ENCODE measurements at places on chromosomes 11 and 22.
A peak's percentile ranks its signal among the peaks of the same experiment; 100 is the strongest.

DNA sequence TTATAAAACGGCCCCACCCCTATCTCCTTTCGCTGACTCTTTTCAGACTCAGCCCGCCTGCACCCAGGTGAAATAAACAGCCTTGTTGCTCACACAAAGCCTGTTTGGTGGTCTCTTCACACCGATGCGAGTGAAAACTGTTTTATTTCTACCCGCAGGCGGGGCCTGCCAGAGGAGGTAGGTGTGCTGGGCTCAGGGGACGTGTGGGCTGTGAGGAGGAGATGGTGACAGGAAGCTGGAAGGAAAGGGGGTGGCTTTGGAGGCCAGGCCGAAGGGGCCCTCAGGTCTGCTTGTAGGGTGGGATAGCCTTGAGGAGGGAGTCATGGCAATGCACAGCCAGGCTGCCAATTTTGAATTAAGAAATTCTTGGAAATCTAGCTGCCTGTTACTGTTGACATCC, 21.3 kb upstream of the KRTAP5-7 start:
- DNase-seq = no peak

- DNase-seq = no peak
Observed at GRCh38 chr11:102010776-102011494, 36.3 kb upstream of the CFAP300 start.

DNA sequence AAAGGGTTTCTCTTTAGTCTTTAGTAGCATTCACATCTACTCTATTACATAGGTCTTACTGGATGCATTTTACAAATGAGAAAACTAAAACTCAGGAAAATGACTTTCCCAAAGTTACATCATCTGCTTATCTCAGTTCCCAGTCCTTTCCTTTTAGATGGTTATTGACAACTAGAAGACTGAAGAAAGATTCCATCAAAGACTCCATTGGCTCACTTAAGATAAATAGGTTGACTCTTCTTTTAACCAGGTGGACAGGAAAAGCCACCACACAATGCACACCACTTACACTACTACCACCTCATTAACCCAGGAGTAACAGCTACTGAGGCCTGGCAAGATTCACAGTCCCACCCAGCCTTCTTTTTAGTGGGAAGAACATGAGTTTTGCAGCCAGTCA, 123.6 kb downstream of the TRIM44 start:
- DNase-seq = no peak

DNA sequence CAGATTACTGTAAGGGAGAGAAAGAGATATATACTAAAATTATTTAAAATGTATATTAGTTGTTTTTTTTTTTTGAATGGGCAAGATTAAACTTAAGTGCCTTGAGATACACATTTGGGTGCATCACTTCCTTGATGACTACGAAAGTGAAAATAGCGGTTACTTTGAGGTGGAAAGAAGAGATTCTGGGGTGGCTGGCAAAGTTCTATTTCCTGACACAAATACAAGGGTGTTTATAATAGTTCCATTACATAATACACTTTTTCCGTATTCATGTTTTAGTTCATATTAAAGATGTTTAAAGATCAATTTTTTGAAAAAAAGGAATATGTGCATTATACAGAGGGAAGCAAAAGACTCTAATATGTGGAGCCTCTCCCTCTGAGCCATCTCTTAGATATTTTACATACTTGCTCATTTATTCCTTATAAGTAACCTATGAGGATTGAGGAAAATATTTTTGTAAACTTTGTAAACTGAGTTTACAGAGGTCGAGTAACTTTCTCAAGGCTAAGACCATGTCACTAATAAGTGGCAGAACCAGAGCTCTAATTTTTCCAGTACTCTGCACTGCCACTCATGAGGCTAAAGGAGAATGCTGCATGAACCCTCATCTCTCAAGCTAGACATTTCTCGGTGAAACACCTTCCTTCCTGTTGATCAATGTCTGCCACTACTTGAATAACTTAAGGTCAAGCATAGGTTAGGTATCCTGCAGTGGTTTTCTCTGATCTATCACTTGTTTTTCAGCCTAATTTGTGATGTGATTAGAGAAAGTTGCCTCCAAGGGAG, 58.6 kb downstream of the DDIAS start:
- no peak for DNase-seq

GRCh38 chr22:44102856-44103255, 77.9 kb upstream of the PARVG start:
- DNase-seq = no peak

GRCh38 chr11:819943-820649, 1.4 kb downstream of the PNPLA2 start:
- peak; percentile 93 for DNase-seq

DNA sequence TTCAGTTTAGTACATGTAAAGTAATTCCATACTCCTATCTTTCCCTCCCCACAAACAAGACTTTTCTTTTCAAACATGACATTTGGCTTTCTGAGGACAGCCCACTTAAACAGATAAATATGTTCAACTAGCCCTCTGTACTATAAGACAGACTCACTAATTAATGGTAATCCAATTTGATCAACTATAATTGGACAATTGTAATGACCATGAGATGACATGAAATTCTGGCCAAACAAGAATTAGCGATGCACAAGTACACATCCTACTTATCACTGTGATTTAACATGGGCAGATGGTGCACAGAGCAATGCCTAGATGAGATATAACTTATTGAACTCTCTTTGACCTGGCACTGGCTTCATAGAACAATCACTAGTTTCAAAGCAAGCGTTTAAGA, 1033.7 kb upstream of the CCDC90B start:
- DNase-seq = no peak

Data from activated naive CD8-positive, alpha-beta T cell treated with anti-CD3 and anti-CD28 coated beads, Interleukin-2, amount 50 U/mL, for 24 hours (primary cell).